ENCODE measurements at places on chromosomes 1 and 21. TPM values are rescaled to one million over a fixed set of nuclear protein-coding genes. Genes with fewer than 3 reads are reported as not detected.

Gene ZNF684
- 7.8 TPM for total RNA-seq

Gene PIGR
- 0.91 TPM for total RNA-seq

Gene LCE3E
- total RNA-seq = not detected

Gene OR6N1
- not detected for total RNA-seq

Gene CDC20
- total RNA-seq = 0.99 TPM

Gene KRTAP19-1
- total RNA-seq = not detected

DNA sequence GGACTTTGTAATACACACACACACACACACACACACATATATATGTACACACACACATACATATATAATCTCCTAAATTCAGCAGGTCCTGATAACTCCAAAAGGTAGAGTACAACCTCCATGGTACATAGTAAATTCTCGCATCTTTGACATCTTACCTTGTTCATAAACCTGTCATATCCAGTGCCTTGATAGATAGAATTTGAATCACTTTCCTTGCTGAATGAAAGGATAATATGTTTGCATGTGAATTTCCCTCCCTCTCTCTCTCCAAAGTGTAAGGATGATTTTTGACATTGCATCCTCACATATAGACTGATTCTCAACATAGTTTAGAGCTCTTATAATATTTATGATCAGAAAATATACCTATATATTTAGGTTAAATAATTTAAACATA is 567.1 kb upstream of the ADGRL2 start:
- no peak for DNase-seq

DNA sequence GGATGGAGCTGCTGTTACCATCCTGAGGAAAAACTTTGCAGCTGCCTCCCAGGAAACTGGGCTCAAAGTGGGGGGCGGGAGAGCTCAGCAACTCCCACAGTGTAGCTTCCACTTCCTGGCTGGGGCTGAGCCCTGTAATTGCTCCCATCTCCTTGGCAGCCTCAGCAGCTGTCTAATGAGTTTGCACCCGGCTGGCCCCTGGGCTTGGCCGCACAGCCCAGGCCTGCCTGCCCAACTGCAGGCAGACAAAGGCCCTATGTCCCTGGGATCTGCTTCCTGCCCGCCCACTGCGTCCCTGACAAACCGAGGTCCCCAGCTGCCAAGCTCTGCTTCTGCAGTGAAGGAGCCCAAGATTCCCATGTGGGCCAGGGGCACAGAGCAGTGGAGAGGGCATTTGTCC is 30.1 kb downstream of the EDN2 start:
- peak; percentile 29 for DNase-seq

DNA sequence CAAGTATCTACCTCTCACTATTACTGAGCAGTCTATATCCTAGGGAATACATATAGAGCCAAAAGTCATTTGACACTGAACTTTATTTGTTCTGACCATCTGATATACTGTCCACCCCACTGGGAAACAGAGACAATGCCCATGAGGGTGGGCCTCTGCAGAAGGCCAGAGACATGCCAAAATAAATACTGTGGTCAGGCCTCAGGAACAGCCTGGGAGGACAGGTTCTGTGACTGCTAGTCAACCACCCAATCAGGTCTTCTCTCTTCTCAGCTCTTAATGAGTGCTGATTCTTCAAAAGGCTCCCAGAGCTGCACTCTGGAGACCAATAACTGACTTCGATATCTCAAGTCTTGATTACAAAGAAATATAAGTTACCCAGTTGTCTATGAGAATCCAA is 5.5 kb upstream of the ANKRD35 start:
- DNase-seq = no peak

DNA sequence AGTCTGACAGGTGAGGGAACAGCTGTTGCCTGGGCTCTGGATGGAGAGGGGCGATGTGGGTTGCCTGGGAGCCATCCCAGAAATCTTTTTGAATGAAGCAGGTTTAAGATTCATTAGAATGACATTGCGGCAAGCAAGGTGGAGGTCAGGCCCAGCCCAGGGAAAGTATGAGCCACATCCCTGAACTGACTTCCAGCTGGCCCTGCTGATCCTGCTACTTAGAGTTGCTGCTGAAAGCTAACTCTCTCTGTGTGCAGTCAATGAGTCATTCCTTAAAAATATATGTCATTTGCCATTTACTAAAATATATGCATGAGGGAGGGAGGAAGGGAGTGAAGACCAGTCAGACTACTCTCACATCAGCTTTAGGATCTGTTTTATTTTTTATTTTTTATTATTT is 54.3 kb upstream of the RAB3GAP2 start:
- DNase-seq = no peak

GRCh38 chr1:194366705-194367104 is 1180.3 kb upstream of the B3GALT2 start:
- no peak for DNase-seq

- peak; percentile 49 for DNase-seq
Measured at GRCh38 chr1:151006327-151007052, at the start of gene MINDY1. Gene MINDY1 (minus strand): TSS chr1:151006902. CDS start chr1:151002617, 4,285 bp downstream.

GRCh38 chr1:233518344-233518743 is 95.6 kb upstream of the KCNK1 start:
- DNase-seq = no peak

- DNase-seq = no peak
Measured at GRCh38 chr1:27464926-27465647, 24.9 kb downstream of the WASF2 start.

DNA sequence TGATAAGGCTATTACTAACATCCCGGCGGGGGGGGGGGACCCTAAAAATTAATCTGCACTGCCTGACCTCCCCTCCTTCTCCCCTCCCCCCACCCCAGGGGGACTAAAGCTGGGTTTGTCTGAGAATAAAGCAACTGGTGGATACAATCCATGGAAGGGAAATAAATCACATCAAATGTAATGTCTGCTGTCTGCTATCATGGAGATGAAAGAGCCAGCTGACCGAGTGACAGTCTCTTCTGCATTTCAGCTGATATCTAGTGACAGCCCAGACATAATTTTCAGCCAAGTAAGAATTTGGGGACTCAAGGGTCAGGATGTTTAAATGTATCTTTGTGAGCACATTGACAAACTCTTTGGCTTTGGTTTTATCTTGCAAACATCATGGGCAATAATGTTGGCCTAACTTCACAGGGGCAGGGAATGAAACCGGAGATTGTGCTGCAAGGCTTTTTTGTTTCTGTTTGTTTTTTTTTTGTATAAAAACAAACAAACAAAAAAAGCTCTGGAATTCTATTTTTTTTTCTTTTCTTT is 44.7 kb downstream of the HTR6 start:
- DNase-seq = no peak

DNA sequence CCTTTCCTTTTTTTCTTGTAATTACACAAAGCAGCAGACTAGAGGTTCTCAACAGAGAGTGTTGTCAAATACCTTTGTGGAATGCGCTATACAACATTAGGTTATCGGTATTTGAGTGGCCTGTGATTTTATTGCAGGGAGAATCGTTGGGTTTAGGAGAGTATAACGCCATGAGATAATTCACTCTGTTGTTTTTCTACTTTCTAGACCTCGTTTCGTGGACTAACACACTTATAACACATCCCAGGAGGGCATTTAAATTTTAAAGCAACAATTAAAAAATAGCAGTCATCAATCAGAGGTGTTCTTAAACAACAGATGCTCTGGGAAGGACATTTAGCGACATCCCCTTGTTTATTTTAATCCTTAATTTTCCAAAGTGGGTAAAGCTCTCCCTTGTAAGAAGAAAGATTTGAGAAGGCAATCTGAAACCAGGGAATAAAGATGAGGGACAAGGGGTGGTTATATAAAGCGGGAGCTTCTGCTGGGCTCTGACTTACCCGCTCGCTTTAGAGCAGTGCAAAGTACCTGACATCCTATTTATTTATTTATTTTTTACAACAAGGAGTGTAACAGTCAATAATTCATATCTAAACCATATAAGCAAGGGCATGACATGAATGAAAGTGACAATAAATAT is 4.9 kb downstream of the PBX1 start:
- DNase-seq = no peak

DNA sequence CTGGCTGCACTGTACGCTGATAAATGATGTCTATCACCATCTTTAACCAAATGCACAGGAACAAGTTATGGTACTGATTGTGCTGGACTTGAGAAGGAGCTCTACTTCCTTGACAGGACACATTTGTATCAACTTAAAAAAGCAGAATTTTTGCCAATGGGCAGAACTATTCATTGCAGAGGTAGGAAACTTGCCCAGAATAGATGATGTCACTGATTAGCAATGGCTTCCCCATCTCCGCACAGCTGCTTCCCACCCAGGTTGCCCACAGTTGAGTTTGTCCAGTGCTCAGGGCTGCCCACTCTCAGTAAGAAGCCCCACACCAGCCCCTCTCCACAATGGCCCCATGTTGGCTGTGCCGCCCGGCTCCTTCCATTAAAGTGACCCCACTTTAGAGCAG is 33.4 kb downstream of the CAPN2 start:
- no peak for DNase-seq

DNA sequence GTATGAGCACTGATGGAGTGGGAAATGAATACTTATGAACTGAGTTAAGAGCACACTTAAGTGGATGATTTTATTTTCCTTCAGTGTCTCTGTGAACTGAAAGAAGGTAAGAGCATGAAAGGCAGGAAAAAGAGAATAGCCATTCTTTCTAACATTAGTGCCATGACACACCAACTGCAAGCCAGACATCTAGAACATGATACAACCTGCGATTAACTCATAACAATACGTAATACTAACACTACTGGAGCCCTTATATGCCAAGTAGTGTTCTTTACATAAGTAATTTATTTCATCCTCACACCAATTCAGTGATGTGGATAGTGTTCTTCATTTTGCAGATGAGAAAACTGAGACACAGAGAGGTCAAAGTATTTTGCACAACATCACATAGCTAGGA is 56.7 kb downstream of the PRRX1 start:
- no peak for DNase-seq

- DNase-seq = no peak
Measured at GRCh38 chr1:182192215-182192614, 130.7 kb upstream of the ZNF648 start.

DNA sequence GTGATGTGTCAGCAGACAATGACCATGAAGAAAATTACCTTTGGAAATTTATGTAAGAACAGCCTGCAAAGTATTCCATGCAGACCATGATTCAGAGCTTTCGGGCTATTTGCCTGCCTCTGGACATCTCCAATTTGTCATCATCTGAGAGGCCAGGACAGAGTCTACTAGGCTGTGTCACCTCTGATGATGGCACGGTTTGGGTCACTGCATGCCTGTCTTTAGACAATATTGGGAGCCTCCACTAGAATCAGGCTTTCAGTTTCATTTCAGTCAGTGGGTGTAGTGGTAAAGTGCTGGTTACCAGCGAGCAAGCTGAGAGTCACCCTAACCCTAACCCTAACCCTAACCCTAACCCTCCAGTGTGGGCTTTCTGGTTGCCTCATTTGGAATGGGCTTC is 80.8 kb downstream of the KCNJ6 start:
- DNase-seq = no peak

DNA sequence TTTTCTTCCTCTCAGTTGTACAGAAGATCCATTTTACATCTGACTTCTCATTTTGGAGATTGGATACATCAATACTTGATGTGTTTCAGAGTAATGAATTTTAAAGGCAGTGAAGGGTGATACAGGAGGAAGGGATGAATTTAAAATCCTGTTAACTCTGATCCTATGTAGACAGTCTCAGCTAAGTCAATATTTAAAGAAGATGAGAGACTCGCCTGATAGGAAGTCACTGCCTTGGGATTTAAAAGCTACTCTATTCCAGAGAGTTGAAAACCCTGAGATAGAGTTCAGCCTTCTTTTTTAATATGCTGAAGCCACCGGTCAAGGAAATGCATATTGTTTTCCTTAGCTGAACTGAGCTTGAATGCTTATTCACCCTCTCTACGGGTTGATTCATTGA is 42.7 kb downstream of the HUNK start:
- no peak for DNase-seq

DNA sequence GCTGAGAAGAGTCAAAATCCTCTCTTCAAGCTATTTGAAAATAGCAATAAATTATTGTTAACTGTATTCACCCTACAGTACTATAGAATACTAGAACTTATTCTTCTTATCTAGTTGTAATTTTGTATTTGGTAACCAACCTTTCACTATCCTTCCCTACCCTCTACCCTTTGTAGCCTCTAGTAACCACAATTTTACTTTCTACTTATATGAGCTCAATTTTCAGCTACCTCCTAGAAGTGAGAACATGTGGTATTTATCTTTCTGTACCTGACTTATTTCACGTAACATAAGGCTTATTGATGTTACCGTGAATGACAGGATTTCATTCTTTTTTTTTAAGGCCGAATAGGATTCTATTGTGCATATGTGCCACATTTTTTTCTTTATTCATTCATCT is 30.0 kb downstream of the ZC3H11B start:
- no peak for DNase-seq

GRCh38 chr1:17886838-17887441 is 131.8 kb downstream of the ACTL8 start:
- DNase-seq = no peak

GRCh38 chr1:234611225-234611846 is 1.4 kb upstream of the IRF2BP2 start:
- DNase-seq = no peak

GRCh38 chr1:155181371-155182051 is 7.9 kb downstream of the TRIM46 start:
- DNase-seq = no peak

All from left ventricle myocardium inferior (tissue), 1 donor.